ENCODE measurements at places on chromosomes 6 and 20. TPM values are rescaled to one million over a fixed set of nuclear protein-coding genes. Genes with fewer than 3 reads are reported as not detected.

Gene NMBR
- total RNA-seq = not detected

DNA sequence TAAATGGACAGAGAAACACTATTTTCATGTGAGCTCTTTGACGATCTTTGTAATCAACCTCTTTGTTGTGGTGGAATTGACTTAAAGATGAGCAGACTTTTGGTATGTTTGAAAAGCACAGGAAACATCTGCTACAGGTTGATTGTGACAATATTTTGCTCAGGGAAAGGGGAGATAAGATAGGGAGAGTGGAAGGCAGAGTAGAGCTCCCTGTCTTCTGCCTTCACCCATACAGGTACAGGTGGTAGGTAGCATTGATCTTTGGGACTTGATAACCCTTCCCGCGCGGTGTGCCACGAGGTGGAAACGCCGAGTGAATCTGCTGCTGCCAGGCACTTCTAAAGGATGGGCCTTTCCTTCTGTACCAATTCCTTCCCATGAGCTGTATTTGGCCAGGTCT is 183.6 kb downstream of the UTRN start:
- DNase-seq = no peak

DNA sequence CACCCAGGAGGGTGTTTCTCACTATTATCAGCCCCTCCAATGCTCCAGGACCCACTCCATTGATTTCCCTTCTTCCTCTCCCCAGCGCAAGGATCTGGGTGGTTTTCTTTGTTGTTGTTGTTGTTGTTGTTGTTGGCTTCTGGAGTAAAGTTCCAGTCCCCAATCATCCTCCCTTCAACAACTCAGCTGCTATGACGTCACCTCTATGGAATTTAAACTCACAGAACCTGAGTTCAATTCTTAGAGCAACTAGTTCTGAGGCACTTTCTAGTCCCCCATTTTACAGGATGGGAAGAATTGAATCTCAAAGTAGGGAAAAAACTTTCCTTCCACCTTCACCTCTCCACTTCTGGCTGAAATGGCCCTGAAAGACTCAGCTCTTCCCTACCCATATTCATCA is 9.7 kb upstream of the WFDC8 start:
- DNase-seq = no peak

- DNase-seq = peak; percentile 47
These were observed 10.5 kb upstream of the MLN start for GRCh38 chr6:33813990-33814985.

DNA sequence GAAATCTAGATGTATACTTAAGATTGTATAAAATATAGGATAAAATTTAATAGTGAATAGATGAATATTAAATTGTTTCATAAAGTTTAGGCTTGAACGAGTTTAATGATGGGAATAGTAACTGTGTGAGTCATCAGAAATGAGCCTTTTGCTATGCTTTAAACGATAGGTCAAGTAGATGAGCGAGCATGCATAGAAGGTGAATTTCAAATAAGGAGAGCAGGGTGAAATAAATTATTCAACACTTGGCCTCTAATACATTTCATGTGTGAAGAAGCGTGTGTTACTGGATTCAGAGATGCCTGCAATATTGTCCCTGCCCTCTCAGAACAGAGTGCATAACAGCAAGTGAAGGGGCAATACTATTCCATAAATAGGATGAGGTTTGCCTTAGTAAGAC is 74.4 kb upstream of the EYA4 start:
- DNase-seq = no peak

- DNase-seq = no peak
These were observed 160.1 kb downstream of the SMOC2 start for GRCh38 chr6:168601111-168601510.

Gene CAGE1
- total RNA-seq = not detected

GRCh38 chr6:90678049-90678779 is 91.3 kb upstream of the MAP3K7 start:
- DNase-seq = no peak

- DNase-seq = no peak
These were observed 601.2 kb downstream of the DHX35 start for GRCh38 chr20:39563349-39563748.

Gene GPSM3
- 5.6 TPM for total RNA-seq

Gene NKX2-2
- not detected for total RNA-seq

GRCh38 chr6:23173234-23173633 is 603.9 kb downstream of the HDGFL1 start:
- no peak for DNase-seq

GRCh38 chr6:45420083-45420908 is 42.6 kb upstream of the SUPT3H start:
- no peak for DNase-seq

DNA sequence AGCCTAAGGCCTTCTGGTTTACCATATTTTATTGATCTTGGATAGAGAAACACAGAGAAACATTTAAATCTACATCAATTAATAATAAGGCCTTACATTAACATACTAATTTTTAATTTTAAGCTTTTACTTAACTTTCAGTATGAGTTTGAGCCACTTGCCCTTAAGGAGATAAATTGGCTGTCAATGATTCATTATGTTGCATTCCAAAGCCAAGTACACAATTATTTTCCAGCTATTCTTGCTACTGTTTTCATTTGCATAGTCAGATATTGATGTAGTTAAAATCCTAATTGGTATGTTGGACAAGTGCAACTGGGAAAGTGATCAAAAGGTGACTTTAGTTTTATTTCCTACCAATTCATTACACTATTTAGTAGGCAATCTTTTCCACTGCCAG is 58.2 kb downstream of the MOCS1 start:
- no peak for DNase-seq

GRCh38 chr6:46990031-46990644 is 52.0 kb downstream of the ADGRF1 start:
- DNase-seq = no peak

DNA sequence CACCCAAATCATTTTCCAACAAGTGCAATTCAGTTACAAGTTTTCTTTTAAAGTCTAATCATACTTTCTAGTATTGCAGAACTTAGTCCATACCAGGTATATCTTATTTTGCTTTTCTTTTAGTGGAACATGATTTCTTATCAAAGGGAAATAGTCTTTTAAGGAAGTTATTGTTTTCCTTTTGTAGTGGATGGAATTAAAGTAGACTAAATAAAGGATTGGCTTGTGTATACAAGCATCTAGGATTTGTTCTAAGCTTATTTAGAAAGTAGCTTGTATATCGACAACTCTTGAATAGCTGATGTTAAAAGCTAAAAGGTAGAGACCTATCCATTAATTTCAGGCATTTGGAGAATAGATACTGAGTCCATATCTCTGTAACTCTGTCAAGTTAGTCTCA is 14.8 kb downstream of the DCBLD1 start:
- no peak for DNase-seq

- no peak for DNase-seq
These were observed 84.0 kb upstream of the TULP1 start for GRCh38 chr6:35596448-35597442.

Gene TCF21
- not detected for total RNA-seq

DNA sequence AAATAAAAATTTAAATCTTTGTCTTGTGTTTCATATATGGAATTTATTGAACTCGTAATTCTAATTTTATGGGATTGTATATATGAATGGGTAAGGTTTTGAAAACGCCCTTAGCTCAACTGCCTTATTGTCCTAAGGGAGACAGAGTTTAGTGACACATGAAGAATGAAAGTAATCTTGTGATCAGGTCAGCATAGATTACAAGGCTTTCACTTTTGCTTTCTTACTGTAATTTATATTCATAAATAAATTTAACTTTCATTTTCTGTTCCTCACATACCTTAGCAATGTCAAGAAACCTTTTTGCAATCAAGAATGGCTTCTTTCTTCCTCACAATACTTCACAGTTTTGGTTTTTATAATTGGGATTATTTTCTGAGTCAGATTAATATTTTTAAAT is 14.4 kb downstream of the KPNA5 start:
- DNase-seq = no peak

Gene PACSIN1
- not detected for total RNA-seq

DNA sequence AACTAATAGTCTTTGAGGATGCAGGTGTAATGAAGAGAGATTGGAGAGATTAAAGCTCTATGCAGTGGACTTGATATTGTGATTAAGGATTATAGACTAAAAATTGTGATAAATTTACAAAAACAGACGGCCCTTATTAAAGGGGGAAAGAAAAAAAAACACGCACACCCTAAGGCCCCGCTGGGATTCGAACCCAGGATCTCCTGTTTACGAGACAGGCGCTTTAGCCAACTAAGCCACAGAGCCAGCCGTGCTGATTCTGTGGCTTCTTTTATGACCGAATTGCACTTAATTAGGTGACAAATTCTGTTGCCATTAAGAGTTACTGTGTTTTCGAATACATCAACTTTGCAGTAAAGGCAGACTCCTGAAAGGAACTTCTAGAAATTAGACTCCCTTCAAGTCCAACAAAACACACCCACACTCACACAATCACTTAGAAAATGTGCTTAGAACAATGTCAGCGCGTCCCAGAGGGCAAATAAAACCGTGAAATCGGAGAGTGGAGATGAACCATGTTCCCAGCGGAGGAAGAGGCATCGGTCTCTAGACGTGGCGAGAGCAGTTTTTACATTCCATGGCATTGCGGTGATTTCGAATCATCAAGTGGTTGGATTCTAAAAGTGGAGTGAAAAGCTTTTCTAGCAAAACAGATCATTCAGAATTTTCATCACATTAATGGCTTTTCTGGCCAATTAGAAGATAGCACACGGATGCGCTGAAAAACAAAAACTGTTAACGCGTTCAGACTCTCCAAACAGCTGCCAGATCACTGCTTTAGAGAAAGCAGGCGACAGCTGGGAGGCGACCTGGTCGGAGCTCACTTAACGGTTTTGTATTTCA is 122.6 kb downstream of the GPX5 start:
- DNase-seq = no peak

DNA sequence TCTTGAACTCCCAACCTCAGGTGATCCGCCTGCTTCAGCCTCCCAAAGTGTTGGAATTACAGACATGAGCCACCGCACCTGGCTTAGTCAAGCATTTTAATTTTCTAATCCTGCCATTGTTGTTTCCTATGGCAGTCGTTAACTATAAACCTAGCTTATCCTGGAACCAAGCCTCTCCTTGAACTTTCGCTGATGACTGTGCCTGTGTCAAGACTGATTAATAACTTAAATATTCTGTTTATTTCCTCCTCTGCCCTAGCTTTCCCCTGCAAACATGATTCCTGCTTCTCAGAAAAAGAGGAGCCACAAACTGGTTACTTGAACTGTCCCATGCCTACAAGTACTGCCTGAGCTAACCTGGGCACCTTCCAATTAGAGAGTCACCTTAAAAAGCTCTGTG is 1.5 kb downstream of the VNN1 start:
- no peak for DNase-seq

- DNase-seq = no peak
These were observed 308.8 kb upstream of the SOX4 start for GRCh38 chr6:21284706-21285105.

Gene AKAP7
- 2.9 TPM for total RNA-seq

DNA sequence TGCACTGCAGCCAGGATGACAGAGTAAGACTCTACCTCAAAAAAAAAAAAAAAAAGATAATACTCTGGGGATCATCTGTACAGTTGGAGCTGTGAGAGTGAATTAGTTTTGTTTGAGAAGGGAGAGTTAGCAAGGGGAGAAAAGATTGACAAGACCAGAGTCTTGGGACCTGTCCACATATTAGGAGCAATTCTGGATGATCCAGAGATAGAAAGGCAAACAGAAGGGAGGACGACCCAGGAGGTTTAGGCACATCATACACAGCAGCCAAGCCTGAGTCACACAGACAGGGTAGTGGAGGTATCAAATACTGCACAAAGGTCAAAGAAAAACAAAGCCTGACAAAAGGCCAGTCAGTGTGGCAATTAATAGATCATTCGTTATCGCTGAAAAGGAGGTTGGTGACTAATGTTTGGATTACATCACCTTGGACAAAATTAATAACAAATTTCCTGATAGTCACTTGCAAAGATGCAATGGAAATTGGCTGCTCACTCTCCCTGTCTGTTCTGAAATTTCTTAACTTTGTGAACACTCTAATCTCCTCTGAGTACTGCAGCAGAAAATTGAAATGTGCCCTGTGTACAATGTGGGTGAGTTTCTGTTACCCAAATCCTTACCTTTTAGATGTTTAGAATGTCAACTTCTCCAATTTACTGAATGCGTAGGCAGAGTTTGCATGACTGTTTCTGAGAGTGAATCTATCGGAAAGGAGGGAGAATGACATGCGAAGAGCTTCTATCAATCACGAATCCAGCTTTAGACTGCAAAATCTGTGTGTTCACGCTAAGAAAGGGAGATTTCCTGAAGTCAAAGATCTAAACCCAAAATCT is 105.4 kb downstream of the TSHZ2 start:
- DNase-seq = no peak

DNA sequence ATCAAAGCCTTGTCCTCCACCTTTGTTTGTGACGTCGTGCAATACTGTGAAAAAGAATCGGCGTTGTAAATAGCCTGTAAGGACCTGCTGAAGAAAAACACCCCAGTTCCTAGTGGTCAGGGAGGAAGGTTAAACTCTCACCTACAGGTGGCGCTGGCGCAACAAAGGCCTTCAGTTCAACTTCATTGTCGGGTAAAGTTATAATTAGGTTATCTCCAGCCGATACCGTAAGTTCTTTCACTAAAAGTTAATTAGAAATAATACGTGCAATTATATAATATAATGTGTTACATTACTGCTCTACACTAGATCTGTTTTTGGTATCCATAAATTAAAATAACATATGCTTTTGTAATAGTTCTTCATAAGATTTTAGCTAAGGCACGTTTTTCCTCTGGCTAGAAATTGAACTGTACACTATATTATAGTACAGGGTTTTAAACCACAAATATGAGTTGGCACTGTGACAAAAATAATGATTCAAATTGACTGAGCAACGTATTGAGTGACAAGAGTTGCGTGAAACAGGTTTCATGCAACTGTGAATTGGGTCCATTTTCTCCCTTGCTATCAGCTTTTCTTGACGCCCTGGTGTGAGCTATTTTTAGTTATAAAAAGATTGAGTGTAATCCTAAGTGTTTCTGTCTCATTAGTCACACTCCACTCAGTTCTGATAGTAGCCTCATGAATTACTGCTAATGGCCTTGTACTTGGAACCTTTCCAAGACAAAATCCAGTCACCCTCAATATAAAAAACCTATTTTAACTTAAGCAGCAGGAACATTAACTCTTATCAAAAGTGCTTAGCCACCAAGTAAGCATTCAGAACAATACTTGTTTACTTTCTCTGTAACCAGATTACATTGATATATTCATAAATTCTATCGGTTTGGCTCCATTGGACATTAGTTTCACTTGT is 62.3 kb downstream of the KIAA0319 start:
- DNase-seq = no peak

Data from chondrocyte (in vitro differentiated cells).